ENCODE measurements at places on chromosomes 3 and 15.

GRCh38 chr3:131454501-131454900 lies 48.3 kb downstream of the MRPL3 start:
- no peak for DNase-seq

DNA sequence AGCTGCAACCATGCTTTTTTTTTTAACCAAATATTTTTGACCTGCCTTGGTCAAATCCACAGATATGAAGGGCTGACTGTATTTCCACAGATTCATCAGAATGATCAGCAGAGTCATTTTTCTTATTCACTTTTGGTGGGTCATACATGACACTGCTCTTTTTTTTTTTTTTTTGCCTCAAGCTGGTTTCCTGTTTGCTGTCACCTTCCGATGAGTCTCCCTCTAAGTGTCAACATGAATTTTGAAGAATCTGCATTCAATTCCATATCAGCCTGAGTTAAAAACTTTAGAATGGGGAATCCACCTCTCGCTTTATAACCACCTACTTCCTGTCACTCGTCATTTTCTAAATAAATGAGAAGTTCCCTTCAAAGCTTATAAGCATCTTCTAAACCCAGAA lies 2.2 kb upstream of the SLC12A8 start:
- DNase-seq, result no peak

DNA sequence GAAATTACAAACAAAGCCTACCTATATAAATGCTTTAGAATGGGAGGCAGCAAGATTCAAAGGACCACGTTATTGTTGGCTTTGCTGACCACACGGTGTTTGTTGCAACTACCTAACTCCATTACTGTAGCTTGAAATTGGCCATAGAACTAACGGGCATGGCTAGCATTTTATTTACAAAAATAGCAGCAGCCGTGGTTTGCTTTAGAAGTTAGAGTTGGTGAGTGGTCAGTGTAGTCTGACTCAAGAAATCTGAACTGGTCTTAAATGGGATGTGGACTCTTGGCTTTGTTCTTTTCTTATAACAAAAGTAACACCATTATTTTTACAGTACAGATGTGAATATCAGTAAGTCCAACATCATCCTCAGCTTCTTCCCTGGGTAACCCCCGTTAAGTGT lies 10.6 kb downstream of the ATP1B3 start:
- DNase-seq, result no peak

DNA sequence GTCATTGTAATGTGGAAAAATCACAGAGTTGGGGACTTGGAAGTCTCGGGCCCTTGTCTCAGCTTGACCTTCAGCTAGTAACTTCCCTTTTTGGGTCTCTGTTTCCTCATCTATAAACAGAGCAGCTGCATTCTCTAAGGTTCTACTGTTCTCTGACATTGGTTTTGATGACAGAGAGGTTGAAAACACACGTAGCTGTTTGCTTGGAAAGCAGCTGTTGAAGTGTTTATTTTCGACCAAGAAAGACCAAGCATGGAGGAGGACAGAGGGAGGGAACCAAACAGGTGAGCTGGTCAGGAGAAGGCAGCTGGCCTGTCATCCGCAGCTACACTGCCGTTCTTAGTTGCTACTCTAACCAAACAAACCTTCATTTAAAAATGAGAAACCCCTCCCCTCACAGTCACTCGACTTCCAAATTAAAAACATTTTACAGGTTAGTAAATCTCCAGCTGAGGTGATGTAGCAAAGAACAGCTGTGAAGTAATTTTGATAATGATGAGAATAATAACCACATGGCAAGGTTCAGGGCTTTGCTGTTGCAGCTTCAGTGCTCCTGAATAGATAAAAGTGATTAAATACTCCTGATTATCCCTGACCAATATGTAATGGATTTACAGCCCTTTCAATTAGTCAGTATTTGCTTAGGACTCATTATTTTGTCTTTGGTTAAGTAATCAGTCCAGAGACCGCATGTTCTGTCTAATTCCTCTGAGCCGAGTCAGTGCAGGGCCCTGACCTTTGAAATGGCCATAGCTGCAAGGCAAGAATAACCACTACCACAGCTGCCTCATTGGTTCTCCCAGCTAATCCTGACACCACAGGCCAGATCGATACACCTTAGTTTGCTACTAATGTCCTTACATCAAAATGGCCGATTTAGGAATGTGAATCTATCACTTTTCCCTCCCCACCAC lies 65.3 kb downstream of the MEIS2 start:
- no peak for DNase-seq

DNA sequence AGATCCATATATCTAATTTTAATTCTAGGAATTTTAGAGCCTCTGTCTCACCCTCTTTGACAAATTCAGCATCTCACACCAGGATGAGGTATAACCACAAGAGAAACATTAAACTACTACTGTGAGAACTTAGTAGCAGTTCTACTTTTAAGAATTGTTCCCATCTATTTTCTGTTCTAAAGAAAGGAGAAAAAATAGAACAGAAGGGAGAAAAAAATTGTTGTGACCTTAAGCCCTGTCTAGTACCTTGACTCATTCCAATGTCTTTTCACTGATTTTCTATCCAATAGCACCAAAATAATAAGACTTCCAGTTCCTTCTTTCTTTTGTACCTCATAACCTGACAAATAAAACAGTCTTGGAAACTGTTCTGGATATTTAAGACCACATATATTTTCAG lies 37.0 kb downstream of the FRMD5 start:
- no peak for DNase-seq

GRCh38 chr15:79904271-79904670 lies 7.5 kb upstream of the MTHFS start:
- no peak for DNase-seq

DNA sequence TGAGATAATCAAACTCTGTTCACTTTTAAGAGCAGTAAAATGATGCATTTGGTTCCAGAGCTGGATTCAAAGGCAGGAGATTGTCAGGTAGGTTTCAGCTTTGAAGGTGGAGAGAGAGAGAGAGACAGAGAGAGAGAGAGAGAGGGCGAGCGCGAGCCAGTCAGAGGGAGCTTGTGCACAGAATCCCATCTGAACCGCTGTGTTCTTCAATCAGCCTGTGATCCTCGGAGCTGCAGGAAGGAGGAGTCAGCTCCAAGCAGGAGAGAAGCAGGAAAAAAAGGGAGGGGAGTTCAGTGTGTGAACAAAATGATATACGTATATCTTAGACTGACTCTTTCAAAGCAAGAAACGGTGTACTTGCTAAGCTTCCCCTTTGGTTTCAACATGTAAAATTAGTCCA lies at the start of gene GPR149:
Gene GPR149 (minus strand): TSS at position 177 of the 400 bp plus-strand sequence. CDS start 575 bp downstream, outside the sequence.
- no peak for DNase-seq

DNA sequence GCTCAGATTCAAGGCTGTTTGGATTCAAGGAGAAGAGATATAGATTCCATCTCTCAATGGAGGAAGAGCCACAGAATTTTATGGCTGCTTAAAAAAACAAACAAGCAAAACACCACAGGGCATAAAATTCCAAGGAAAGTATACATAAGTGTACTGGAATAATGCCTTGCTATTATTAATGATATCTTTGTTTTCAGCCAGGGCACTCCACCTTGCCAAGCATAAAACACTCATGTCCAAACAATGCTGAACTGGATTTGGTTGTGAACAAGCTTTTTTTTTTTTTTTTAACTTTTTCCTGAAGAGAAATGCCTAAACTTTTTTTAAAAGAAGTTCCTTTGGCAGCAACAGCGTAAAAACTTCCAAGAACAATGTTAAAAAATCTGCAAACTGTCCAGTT lies 4.8 kb upstream of the CLSTN2 start:
- DNase-seq, result no peak

- no peak for DNase-seq
Measured at GRCh38 chr3:150691414-150692040, 12.2 kb downstream of the ERICH6 start.
